ENCODE measurements at places on chromosomes 5 and 9.

DNA sequence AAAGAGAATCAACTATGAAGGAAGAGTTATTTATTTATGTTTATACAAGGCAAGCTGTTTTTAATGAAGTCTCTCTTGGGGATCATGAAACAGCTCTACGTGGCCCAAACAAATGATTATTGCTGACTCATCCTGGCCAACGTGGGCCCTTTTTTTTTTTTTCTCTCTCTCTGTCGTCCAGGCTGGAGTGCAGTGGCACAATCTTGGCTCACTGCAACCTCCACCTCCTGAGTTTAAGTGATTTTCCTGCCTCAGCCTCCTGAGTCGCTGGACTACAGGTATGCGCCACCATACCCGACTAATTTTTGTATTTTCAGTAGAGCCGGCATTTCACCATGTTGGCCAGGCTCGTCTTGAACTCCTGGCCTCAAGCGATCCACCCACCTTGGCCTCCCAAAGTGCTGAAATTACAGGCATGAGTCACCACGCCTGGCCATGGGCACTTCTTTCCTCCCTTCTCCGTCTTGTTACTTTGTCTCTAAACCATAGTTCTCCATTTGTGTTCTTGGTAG lies 98.3 kb downstream of the BASP1 start:
- DNase-seq, result peak; percentile 65

DNA sequence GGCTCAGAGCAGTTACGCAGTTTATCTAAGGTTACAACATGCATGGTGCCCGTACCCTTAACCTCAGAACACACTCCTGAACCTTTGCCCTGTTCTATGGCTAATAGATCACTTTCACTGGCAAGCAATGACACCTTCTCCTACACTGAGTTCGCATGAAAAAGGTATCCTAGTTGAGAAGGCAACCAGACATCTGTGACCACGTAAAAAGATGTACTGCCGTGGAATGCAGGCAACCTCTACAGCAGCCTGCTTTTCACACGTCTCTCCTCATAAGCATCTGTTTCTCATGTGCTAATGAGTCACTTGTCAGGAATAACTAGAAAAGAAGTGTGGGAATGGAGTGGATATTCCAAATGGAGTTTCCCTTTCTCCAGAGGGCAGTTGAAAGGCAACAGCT lies 71.4 kb downstream of the FBXO38 start:
- peak; percentile 53 for DNase-seq

DNA sequence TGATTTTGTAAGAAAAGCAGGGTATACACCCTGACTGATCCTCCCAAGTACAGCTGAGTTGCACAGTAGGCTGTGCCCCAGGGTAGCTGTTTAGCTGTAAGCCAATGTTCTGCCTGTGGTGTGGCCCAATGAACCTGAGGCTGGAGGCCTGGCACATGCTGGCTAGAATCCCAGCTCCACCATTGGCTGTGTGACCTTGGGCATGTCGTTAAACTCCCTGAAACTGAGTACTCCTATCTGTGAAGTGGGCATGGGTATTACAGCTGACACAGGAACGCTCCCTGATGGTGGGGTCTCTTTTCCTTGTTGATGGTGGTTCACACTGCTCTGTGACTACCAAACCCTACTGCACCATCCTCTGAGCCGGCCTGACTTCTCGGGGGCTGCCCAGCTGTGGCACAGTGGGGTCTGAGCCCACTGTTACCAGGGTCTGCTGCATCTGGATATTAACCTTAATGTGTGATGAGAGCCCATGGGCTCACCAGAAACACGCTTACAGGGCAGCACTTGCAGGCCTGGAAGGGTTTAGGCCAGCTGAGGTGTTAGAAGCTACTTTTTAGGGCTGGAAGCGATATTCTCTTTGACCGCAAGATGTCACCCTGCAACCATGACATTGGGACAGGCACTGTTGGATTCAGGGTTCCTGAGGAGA lies 7.0 kb upstream of the GADD45G start:
- peak; percentile 51 for DNase-seq

DNA sequence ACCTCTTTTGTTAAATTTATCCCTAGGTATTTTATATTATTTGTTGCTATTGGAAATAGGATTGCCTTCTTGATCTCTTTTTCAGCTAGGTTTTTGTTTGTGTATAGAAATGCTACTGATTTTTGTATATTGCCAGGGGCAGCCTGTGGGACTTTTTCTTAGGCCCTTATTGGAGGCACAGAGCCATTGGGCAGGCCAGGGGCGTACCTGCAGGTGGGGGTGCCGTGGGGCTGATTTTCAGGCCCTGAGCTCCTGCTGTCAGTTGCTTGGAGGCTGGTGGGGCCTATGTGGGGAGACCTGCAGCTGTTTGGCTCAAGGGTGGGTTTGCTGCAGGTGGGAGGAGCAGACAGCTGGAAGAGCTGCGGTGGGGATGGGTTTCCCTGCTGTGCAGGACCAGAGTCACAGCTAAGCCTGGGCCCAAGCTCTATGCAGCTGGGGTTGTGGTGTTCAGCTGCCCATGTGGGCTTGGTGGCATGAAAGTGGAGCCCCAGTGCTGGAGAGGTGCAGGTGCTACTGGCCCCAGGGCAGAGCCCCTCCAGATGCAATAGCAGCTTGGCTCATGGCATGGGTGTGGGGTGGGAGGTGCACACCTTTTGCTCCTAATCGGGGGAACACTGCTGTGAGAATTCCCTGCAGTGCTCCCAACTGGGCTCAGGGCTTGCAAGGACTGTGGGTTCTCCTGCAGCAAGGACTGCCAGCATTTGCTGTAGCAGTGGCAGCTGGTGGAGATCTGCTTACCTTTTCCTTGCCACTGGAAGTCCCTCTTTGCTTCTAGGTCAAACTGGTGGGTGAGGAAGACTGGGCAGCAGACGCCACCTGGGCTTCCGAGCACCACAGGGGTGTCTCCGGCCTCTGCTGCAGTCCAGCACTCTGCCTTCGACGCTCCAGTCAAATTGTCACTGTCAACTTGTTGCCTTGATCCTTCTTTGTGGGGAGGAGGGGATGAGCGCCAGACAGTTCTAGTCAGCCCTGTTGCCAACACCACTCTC lies 7.6 kb upstream of the CLPTM1L start:
- no peak for DNase-seq

GRCh38 chr9:34254966-34255825 lies 73.9 kb downstream of the KIF24 start:
- DNase-seq, result no peak

All from fibroblast of skin of abdomen (primary cell).